ENCODE measurements at places on chromosomes 4 and X.

- peak; percentile 82 for DNase-seq
Measured at GRCh38 chr4:153555730-153556434, 89.7 kb downstream of the TMEM131L start.

- no peak for DNase-seq
Measured at GRCh38 chrX:155747520-155747919, 133.6 kb upstream of the VAMP7 start.

GRCh38 chrX:9995855-9996339, 28.7 kb downstream of the CLDN34 start:
- DNase-seq = peak; percentile 66

DNA sequence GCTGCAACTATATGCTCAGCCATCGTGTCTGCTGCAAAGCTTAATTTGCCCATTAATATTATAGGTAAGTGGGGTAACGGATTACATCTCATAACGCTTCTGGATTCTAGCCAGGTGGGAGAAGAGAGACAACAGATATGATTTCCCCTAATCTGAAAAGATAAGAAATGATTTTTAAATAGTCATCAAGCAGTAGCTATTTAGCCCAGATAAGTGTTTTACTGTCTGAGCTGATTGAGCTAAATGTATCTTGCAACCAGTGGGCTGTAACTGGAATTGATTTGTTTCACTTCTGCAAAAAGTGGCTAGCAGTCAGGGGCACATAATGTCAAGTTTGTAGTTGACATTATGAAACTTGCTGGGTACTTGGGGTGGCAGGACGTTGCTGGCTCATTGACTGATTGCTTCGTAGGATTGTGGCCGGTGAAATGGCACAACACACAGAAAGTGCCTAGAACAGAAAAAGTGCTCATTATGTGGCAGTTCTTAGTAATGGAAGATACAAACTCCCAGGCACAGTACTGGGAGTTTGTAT, 18.5 kb downstream of the LAP3 start:
- no peak for DNase-seq

DNA sequence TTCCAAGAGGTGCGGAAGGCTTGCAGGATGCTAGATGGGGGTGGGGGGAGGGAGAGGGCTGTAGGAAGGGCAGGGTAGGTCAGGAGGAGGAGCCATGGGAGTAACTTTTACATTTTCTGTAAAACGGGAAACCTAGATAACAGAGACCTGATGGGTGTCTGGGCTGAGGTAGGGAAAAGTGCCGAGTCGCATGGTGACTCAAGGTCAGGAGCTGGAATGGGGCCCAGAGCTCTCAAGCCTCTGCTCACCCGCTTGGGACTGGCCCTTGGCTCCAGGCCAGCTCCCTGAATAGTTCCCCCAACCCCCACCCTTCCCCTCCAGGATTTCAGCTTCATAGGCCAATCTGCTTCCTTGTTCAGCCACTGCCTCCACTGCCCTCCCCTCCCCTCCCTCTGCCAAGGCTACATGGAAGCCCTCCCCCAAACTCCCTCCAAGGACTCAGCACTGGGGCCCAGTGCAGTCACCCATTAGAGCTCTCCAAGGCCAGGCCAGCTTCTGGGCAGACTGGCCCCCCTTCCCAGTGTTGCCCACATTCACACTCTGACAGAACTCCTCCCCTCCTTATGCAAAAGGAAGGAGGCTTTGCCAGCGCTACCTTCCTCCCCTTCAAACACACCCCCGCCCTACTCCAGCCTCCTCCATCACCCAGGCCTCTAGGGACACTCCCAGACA, 43.6 kb downstream of the TSC22D3 start:
- DNase-seq = peak; percentile 71

DNA sequence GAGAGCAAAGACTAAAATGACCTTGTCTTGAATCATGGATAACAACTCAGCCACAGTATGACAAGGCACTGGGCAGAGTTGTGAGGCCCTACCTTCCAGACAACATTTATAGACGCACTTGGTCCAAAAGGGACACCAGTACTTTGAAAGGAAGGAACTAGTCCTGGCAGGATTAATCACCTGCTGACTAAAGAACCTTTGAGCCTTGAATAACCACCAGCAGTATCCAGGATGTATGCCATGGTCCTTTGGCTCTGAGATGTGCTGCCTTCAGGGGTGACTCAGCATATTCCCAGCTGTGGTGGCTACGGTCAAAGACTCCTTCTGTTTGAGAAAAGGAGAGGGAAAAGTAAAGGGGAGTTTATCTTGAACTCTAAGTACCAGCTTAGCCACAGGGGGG, 118.1 kb upstream of the PRR32 start:
- DNase-seq = no peak
